ENCODE measurements at places on chromosomes 3 and 15.

- no peak for DNase-seq
Observed at GRCh38 chr3:13711911-13712650, 163.2 kb downstream of the FBLN2 start.

- no peak for DNase-seq
Observed at GRCh38 chr3:17055374-17056276, 170.9 kb downstream of the PLCL2 start.

DNA sequence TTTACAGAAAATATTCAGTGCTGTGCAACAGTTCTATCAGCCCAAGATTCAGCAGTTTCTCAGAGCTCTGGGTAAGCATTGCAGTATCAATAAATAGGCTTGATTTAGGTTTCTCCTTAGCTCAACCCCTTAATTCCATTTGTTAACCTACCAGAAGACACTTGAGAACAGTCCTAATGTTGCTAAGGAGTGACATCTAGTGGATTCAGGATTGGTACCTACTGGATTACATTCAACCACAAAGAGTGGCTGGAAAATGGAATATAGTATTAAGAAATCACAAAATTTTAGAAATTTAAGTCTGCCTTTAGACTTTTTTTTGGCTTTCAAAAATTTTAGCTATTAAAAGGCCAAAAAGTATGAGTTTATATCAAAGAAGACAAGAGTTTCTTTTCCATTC lies 34.7 kb downstream of the POLG start:
- DNase-seq = no peak

GRCh38 chr15:93085692-93086091 lies 3.3 kb downstream of the RGMA start:
- no peak for DNase-seq

DNA sequence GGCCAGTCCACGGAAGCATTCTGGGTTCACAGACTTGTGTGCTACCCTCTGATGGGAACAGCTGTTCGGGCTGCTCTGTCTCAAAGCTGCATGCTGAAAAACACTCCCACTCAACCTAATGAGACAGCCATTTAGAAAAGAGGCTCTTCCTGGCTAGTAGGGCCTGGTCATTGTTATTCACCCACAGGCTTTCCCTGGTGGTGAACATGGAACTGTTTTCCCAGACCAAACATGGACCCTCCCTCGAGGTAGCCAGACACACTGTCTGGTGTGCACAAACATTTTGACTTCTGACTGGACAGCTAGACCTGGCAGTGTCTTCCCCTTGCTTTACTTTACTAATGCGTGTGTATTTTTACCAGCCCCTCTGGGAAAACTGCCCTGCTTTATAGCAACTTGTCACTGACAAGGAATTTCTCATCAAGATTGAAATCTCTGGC lies 39.0 kb downstream of the MECOM start:
- DNase-seq = no peak

GRCh38 chr15:25541228-25541627 lies 102.4 kb upstream of the UBE3A start:
- no peak for DNase-seq

DNA sequence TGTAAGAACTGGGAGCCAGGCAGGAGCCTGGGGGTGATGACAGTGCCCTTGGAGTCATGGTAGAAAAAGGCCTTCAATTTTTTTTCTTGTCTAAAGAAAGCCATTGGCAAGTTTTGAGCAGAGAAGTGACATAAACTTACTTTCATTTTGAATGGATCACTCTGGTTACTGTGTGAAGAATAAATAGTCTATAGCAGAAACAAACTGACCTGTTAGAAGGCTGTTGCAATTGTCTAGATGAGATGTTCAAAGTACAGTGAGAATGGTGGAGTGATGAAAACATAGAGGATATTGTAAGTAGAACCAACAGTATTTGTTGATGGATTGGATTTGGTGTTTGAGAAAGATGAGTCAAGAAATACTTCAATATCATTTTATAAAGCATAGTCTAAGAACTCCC lies 439.9 kb downstream of the TBL1XR1 start:
- DNase-seq = no peak

GRCh38 chr3:189690237-189690636 lies 59.0 kb downstream of the TP63 start:
- DNase-seq = no peak

GRCh38 chr3:166955201-166955939 lies 424.7 kb downstream of the ZBBX start:
- DNase-seq = no peak

- DNase-seq = no peak
Observed at GRCh38 chr3:192750201-192750600, 22.9 kb upstream of the FGF12 start.

GRCh38 chr15:60486742-60487141 lies 7.8 kb upstream of the ICE2 start:
- no peak for DNase-seq

- DNase-seq = no peak
Observed at GRCh38 chr3:126508564-126508964, 9.0 kb downstream of the UROC1 start.
